AG04449 (cell line): ENCODE measurements at places on chromosomes 1 and 21.
A peak's percentile ranks its signal among the peaks of the same experiment; 100 is the strongest.

GRCh38 chr1:10870493-10871096 is 74.1 kb upstream of the CASZ1 start:
- no peak for DNase-seq

DNA sequence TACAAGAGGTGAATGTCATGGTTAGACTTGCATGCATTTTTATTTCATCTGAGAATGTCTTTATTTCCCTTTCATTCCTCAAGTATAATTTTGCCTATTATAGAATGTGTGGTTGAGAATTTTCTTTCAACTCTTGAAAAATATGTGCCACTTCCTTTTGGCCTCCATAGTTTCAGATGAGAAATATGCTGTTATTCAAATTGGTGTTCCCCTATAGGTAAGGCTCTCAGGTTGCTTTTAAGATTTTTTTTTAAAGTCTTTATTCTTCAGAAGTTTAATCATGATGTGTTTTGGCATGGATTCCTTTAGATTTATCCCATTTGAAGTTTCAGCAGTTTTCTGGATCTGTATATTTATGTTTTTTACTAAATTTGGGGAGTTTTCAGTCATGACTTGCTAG is 2.1 kb downstream of the MROH7 start:
- DNase-seq, result no peak

GRCh38 chr1:55311979-55312378 is 96.8 kb upstream of the USP24 start:
- DNase-seq, result no peak

- no peak for DNase-seq
Observed at GRCh38 chr1:32754317-32755097, 51.9 kb upstream of the SYNC start.

- DNase-seq, result no peak
Observed at GRCh38 chr21:28867401-28867800, 125.3 kb downstream of the LTN1 start.

DNA sequence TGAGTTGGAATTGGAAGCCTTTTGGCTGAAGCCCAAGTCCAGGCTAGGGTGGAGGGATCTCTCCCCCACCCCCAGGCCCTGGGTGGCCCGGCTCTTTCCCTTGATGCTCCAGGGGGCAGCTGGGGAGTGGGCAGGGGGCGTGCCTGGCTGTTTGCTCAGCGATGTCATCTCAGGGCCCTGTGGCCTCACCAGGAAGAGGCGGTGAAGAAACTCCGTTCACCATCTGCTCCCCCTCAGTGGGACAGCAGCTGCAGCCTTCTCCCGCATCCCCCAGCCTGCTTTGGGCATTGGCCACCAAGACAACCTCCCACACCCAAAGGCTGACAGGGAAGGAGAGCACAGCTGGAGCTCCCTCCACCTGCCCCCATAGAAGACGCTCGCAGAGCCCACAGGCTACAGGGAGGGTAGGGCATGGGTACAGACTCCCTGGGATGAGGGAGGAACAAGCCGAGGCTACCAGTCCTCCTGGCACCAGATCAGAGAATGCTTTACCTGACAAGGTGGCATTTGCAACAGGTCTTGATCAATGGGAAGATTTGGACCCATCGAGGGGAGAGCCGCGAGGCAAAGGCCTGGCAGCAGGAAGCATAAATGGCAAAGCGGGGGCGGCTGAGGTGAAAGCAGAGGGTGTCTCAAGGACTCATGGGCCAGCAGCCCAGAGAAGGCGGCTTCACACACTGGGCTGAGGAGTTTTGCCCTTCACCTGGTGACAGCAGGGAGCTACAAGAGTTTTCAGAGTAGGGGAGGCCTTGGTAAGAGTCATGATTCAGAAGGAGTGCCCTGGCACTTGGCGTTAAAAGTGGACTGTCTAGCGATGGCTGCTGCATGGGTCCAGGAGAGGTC is 6.5 kb upstream of the GUCA2A start:
- DNase-seq, result no peak

GRCh38 chr1:114508386-114508898 is 2.6 kb downstream of the TRIM33 start:
- no peak for DNase-seq

GRCh38 chr1:182255494-182255893 is 136.1 kb downstream of the GLUL start:
- no peak for DNase-seq

DNA sequence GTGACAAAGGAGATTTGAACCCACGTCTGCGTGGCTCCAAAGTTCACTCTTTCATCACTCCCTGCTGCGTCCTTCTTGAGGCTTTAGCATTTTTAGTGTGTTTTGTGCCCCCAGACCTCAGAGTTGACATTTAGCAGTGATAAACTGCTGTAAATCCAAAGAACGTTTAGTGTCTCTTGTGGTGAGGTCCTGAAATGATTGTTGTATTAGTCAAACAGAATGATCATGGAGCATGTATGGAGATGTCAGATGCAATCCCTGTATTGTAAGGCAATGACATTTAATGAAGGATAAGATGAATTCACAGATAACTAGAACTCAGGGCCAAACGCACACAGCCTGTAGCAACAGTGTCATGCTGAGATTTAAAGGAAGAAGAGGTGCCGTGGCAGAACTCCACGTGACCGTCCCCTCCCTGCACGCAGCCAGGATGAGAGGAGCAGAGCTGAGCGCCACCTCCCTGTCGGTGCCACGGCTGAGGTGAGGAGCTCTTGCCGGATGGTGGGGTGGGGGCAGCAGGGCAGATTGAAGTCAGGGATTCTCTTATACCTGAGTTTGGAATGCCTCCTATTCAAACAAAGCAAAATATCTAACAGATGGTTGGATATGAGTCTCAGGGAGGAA is 30.1 kb downstream of the NTPCR start:
- DNase-seq, result no peak

- DNase-seq, result no peak
Observed at GRCh38 chr21:34113842-34114241, 40.5 kb downstream of the MRPS6 start.

- DNase-seq, result peak; percentile 53
Observed at GRCh38 chr21:29148530-29148929, 18.1 kb downstream of the MAP3K7CL start.

GRCh38 chr1:46755121-46755520 is 36.2 kb upstream of the EFCAB14 start:
- DNase-seq, result no peak
